ENCODE measurements at places on chromosomes 2 and 18.

- DNase-seq = no peak
Observed at GRCh38 chr2:145845207-145845894, 1325.4 kb upstream of the ZEB2 start.

DNA sequence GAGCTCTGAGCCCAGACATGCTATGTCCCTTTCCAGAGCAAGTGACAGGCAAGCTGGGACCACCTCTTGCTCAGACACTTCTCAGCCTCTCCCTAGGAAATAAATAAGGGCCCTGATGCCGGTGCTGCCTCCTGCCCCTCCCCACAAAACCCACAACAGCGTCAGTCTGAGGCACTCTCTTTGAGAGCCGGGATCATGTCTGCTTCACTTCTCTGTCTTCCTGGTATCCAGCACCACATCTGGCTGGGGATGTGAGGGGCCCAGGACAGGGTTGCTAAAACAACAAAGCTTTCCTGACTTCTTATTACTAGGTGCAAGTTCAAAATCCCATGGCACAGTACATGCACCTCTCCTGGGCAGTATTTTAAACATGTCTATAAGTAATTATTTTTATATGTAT, 103.9 kb upstream of the GLI2 start:
- DNase-seq = peak; percentile 66

- DNase-seq = no peak
Observed at GRCh38 chr18:51767293-51767692, 569.8 kb upstream of the MEX3C start.

DNA sequence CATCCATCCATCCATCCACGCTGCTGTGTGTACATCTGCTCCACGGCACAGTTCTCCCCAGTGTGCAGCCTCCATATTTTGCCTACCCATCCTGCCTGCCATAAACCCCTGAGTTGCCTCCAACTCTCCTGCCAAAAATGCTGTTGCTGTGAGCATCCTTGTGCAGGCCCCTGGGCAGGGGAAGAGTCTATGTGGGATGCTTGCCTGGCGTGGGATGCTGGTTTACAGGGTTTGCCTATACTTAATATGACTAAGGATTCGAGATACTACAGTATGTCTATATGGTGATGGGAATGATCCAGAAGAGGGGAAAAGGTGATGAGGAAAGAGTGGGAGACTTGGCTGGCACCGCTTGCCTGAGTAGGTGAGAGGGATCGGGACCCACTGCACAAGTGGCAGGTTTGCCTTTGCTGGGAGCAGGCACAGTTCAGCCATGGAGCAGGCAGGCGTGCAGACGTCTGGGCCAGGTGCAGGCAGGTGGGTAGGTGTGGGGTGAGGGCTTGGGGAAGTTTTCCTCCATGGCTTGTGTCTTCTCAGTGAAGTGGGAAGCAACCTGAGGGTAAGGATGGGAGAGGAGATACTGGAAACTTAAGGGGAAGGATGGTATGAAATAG, 30.2 kb upstream of the FAHD2A start:
- peak; percentile 7 for DNase-seq

- peak; percentile 54 for DNase-seq
Observed at GRCh38 chr2:126658905-126659561, 3.1 kb downstream of the GYPC start.

DNA sequence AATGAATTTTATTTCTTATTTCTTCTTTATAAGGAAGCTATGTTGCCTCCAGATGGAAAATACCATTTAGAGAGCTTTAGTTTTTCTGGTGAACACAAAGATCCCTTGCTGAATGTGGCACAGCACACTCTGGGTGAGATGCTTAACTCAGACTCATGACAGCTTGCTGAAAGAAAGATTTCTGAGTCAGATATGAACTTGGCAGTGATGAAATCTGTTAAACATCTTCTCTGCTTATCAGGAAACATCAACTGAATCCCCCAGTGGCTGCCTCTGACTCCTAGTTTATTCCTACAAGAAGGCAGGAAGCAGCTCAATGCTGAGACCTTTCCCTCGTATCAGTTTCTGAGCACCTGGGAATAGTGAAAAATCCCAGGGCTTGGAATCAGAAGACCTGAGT, 162.8 kb downstream of the OSR1 start:
- DNase-seq = no peak

GRCh38 chr2:223457301-223457700, 144.9 kb downstream of the SCG2 start:
- no peak for DNase-seq

DNA sequence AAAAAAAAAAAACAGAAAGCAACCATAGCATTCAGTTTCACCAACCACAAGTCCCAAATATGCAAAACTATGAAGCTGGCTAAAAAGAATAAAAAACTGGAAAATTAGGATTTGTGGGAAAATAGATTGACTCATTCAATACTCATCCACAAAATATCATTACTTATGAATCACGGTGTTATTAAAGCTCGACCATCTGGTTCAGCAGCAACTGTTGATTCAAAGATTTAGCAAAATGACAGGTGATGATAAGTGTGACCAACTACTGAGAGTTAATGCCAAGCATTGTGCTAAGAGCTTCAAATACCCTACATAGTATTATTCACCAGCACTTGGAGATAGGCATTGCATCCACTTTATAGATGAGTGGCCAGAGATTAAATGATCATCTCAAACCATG, 26.2 kb upstream of the XDH start:
- no peak for DNase-seq

GRCh38 chr18:24534737-24535136, 74.3 kb downstream of the HRH4 start:
- DNase-seq = no peak

GRCh38 chr2:184597571-184597991, 748 bp upstream of the ZNF804A start:
- peak; percentile 43 for DNase-seq

GRCh38 chr18:49734836-49735235, 78.5 kb downstream of the ACAA2 start:
- DNase-seq = no peak

GRCh38 chr18:79918615-79919011, 32.8 kb downstream of the SLC66A2 start:
- DNase-seq = no peak

DNA sequence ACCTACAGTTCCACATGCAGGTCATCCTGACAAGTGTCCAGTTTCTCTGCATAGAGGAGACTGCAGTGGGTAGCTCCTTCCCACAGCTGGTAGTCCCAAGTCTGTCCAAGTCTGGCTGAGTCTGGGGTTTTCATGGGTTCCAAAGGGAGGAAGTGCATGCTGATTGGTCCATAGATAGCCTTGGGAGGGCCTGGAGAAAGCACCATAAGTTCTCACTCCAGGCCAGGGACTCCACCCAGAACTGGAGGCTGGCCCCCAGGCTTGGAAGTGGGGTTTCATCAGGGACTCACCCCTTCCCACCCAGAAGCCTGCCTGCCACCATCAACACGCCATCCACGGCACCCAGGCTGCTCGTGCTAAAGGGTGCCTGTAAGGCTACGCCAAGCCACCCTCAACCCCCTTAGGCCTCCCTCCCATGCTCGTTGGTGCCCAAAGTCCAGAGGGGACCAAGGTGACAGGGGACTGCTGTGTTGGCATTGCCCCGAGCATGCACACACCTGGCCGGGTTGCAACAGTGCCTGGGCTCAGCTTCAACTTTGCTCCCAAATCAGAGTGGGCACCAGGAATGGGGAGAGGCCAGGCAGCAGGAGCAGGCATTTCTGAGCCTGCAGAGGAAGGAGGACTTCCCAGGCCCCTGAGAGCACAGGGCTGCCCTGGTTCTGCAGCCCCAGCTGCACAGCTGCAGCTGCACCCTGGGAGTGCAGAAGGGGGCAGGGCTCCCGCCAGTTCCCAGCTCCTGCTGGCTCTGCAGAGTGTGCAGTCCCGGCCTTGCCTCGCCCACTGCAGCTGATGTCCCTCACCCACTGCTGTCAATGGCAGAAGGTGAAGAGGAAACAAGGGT, 116.5 kb upstream of the MAP2 start:
- no peak for DNase-seq

GRCh38 chr2:70891572-70892357, 43.9 kb upstream of the ATP6V1B1 start:
- no peak for DNase-seq

- DNase-seq = peak; percentile 27
Observed at GRCh38 chr2:175872005-175872348, 130.1 kb downstream of the LNPK start.

GRCh38 chr2:237287872-237288271, 126.1 kb downstream of the COL6A3 start:
- DNase-seq = no peak

DNA sequence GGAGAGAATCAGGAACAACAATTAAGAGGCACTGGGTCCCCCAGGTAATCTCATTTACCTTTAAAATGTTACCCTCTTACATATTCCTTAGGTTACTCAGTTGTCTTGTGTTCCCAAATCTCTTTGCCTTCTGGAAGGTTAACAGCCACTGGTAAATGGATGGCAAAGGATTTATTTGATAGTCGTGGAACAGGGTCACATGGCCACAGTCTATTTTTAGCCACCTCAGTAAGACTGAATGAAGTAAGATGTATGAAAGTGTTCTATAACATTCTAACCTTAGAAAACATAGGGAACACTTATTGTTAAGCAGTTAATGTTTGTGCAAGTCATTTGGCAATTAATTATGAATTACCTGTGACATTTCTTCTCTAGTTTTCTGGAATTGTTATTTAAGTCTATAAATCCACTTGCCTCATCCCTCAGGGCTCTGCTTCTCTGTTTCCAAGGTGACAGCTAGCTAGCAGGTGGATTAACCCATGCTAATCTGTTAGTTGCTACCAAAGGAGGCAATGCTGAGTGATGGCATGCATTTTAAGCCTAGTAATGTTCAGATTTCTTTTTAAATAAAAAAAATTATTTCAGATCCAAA, 211.0 kb downstream of the PIK3C3 start:
- no peak for DNase-seq

GRCh38 chr2:217026569-217026968, 166.7 kb upstream of the TNP1 start:
- DNase-seq = no peak

GRCh38 chr2:56834686-56835085, 650.9 kb downstream of the CCDC85A start:
- no peak for DNase-seq

DNA sequence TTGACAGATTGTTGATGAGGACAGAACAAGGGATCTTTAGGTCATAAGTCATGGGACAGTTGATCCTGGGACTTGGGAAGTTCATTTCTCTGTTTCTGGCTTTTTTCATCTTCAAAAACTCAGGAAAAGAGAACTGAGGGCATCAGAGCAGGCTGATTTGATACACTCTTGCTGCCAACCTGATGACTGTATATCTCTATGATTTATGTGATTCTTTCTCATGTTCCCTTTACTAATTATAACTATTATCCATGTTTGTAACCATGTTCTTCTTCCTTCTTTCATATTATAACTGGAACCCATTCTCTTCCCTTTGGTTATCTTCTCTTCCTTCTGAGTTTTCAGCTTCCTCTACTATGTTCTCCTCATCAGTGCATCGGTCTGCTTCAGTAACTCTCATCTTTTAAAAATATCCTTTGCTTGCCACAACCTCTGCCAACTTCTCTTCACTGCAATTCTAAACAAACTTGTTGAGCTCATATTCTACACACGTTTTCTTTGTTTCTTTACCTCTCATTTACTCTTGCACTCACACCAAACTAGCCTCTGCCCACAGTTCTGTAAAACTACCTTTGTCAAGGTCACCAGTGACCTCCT, 13.5 kb downstream of the RASGRP3 start:
- DNase-seq = no peak

DNA sequence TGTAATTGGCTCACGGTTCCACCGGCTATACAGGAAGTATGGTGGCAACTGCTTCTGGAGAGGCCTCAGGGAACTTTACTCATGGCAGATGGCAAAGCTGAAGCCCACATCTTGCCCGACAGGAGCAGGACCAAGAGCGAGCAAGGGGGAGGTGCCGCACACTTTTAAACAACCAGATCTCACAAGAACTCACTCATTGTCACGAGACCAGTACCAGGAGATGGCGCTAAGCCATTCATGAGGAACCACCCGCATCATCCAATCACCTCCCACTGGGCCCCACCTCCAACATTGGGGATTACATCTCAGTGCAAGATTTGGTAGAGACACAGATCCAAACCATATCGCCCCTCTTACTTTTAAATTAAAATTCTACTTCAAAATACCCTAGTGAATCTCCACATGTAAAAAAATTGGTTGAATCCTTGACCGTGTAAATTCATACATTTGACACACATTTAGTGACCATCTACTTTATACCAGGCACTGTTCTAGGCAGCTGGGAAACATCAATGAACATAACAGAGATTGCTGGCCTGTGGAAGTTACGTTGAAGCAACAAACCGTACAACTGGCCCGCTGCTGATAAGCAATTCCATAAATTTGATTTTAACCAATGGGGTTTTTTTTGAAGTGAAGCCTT, 87.6 kb downstream of the ALPK2 start:
- no peak for DNase-seq

- DNase-seq = no peak
Observed at GRCh38 chr2:55880416-55881143, 43.0 kb downstream of the EFEMP1 start.

DNA sequence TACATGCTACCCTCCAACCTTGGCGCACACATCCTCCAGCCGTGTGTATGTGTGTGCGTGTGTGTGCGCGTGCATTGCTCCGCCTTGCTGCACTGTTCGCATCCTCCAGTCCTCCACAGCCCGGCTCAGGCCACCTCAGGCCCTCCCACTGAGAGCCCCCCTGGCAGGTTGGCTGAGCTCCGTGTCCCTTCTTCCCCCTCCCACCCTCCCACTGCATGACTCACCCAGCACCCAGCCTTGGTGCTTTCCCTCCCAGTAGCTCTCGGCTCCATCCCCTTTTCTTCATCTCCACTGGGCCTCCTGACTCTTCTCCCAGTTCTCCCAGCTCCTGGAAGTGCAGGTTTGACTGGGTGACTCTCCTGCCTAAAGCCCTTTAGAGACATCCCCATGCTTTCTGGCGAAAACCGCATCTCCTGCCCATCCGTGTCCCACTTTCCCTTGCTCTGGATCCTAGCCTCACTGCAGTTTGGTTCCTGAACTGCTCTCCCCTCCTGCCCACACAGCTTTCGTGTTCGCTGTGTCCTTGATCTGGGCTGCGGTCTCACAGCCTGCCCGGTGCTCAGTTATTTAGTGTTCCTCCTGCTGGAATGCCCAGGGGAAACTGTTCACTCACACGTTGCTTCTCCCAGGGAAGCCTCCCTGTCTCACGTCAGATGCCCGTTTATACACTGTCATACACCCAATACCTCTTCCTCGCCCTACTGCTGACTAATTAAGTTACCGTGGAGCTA, 4.9 kb downstream of the TMEM177 start:
- no peak for DNase-seq

- DNase-seq = no peak
Observed at GRCh38 chr2:33371304-33372090, 105.0 kb upstream of the RASGRP3 start.

DNA sequence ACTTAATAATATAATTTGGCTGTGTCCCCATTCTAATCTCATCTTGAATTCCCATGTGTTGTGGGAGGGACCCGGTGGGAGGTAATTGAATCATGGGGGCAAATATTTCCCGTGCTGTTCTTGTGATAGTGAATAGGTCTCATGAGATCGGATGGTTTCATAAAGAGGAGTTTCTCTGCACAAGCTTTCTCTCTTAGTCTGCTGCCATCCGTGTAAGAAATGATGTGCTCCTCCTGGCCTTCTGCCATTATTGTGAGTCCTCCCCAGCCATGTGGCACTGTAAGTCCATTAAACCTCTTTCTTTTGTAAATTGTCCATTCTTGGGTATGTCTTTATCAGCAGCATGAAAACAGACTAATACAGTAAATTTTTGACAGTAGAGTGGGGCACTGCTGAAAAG, 102.5 kb upstream of the LTBP1 start:
- no peak for DNase-seq

GRCh38 chr2:203789618-203790017, 78.0 kb upstream of the CTLA4 start:
- DNase-seq = peak; percentile 31

- no peak for DNase-seq
Observed at GRCh38 chr2:201358684-201359083, 1.5 kb upstream of the FLACC1 start.

GRCh38 chr18:24456549-24456948, 3.9 kb upstream of the HRH4 start:
- DNase-seq = no peak
